ENCODE measurements at places on chromosomes 2 and 18.

GRCh38 chr2:28608500-28609424 is 112.9 kb downstream of the PLB1 start:
- no peak for DNase-seq

GRCh38 chr2:74428675-74429074 is 7.1 kb downstream of the WDR54 start:
- DNase-seq = no peak

- DNase-seq = no peak
Measured at GRCh38 chr18:80006724-80007123, 18.4 kb upstream of the TXNL4A start.

DNA sequence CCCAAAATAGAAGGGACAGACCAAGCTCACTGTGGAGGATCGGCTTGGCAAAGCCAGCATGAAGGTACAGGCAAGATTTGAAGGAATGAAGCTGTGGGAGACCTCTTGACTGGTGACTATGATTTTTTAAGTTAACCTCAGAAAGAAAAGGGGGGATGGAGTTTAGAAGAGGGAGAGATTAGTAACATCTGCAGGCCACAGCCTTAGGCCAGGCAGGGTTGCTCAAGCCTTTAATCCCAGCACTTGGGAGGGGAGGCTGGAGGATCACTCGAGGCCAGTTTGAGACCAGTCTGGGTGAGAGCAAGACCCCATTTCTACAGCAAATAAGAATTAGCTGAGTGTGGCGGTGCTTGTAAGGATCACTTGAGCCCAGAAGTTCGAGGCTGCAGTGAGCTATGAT is 46.6 kb downstream of the ZNF532 start:
- DNase-seq = peak; percentile 16

GRCh38 chr2:69062307-69062962 is 49.5 kb downstream of the ANTXR1 start:
- no peak for DNase-seq

DNA sequence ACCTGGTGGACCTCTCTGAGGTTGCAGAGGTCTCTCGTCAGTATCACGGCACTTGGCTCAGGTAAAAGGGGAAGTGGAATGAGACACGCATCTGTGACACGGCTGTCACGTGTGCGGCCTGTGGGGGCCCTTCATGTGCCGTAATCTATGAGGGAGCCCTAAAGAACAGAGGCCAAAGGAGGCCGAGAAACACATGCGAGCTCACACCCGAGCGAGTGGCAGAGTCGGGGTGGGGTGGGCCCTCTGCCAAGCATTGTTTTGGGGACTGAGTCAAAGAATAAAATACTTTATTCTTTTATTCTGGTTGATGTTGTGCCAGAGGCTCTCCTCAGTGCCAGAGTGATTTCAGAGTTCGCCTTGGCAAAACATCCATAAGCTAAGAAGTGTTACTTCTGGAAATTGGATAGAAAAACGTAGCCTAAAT is 43.3 kb downstream of the PLB1 start:
- no peak for DNase-seq

- no peak for DNase-seq
Measured at GRCh38 chr2:148567716-148568115, 76.8 kb upstream of the EPC2 start.

- DNase-seq = peak; percentile 64
Measured at GRCh38 chr2:224369028-224369632, 32.8 kb downstream of the FAM124B start.

GRCh38 chr2:14933753-14934152 is 301.2 kb downstream of the LRATD1 start:
- DNase-seq = no peak

All from GM03348 (cell line).